Testis (tissue), 5 donors: ENCODE measurements at places on chromosomes 13 and 19.

- no peaks in the 10 kb centered on the region for H3K4me1 ChIP-seq
- no peak overlapping the region for H3K27ac ChIP-seq
- no peaks in the 10 kb centered on the region for H3K27me3 ChIP-seq
- no peak for DNase-seq
Observed at GRCh38 chr13:39688699-39689405, 33.4 kb downstream of the COG6 start.

- no peak overlapping the region for H3K27ac ChIP-seq
- no peaks in the 10 kb centered on the region for H3K27me3 ChIP-seq
- no peak overlapping the region for H3K4me3 ChIP-seq
Observed at GRCh38 chr19:31883296-31883990, 462.0 kb upstream of the ZNF507 start.

DNA sequence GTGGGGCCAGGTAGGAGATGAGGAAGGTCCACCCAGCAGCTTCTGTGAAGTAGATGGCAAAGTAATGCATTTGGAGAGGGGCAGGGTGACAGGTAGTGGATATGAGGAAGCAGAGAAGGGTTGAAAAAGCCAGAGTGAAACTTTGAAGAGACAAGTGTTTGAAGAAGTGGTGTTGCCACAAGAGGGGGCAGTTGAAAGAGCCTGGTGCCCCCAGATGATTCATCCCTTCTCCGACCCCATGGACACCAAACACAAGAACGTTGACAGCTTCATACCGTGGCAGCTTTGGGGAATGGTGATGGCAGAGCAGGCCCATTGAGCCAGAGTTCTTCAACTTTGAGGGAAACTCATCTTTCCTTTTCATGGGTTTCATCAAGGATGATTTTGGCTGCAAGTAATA lies 19.9 kb downstream of the IFNL3 start:
- no peaks in the 10 kb centered on the region for H3K36me3 ChIP-seq
- DNase-seq: no peak
- no peak overlapping the region for H3K4me3 ChIP-seq
- no peak overlapping the region for H3K27ac ChIP-seq

GRCh38 chr13:81762449-81762848 lies 1421.5 kb upstream of the SPRY2 start:
- DNase-seq: no peak
- no peaks in the 10 kb centered on the region for H3K27me3 ChIP-seq
- H3K4me1 ChIP-seq: no peaks in the 10 kb centered on the region
- no peak overlapping the region for H3K27ac ChIP-seq
- no peaks in the 10 kb centered on the region for H3K36me3 ChIP-seq

GRCh38 chr19:42108527-42109389 lies 23.5 kb downstream of the POU2F2 start:
- no peak overlapping the region for H3K27ac ChIP-seq

DNA sequence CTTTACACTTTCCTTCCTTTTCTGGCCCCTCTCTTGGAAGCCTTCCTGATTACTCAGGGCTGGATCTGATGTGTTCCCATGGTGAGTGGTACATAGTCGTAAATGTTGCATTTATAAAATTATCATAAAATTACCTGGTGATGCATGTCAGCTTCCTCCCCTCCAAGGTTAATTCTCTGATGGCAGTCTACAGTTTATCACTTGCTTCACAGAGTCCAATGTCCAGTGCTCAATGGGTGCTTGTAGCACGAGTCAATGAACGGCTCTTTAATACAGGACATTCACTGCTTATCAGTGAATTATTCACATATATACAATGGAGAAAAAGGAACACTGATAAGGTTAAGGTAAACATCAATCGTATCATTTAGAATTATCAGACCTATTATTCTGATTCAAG lies 27.0 kb upstream of the OXGR1 start:
- no peak for DNase-seq
- H3K27me3 ChIP-seq: no peaks in the 10 kb centered on the region
- H3K27ac ChIP-seq: no peak overlapping the region
- no peaks in the 10 kb centered on the region for H3K36me3 ChIP-seq

GRCh38 chr13:113545455-113545930 lies 39.1 kb upstream of the TFDP1 start:
- H3K4me1 ChIP-seq: peaks cover 18% of the 10 kb centered on the region
- H3K36me3 ChIP-seq: no peaks in the 10 kb centered on the region
- no peak overlapping the region for H3K4me3 ChIP-seq

DNA sequence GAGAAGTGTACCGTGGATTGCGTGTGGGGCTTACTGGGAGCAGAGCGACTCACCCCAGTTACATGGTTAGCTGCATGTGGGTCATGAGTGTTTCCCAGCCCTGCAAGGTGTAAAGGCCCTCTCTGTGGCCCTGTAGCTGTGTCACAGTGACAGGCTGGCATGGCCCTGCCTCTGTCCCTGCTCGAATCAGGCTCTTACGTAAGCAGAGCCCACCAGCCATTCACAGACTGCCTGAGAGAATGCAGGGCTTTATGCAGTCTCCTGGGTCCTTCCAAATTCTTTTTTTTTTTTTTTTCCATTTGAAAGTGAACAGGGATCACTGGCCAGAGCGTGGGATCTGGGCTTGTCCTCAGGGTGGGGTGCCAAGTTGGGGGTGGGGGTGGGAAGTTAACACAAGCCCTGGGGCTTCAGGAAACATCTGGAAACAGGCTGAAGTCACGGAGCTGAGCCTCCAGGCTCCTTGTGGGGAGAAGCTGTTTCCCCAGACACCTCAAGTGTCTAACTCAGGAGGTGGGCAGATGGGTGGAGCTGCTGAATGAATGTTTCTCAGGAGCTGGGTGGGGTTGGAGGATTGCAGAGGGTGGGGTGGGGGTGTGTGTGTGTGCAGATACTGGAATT lies 13.4 kb downstream of the TECR start:
- no peak overlapping the region for H3K4me3 ChIP-seq
- no peaks in the 10 kb centered on the region for H3K36me3 ChIP-seq
- H3K27me3 ChIP-seq: no peaks in the 10 kb centered on the region
- peaks cover 3% of the 10 kb centered on the region for H3K4me1 ChIP-seq
- DNase-seq: no peak
- no peak overlapping the region for H3K27ac ChIP-seq

- H3K36me3 ChIP-seq: no peaks in the 10 kb centered on the region
- DNase-seq: peak; percentile 65
- peaks cover 23% of the 10 kb centered on the region for H3K4me1 ChIP-seq
Observed at GRCh38 chr13:30932481-30933353, at the start of gene TEX26. Gene TEX26, plus strand, starts transcription at chr13:30932656. Its CDS starts 60 bp downstream, at chr13:30932716.

DNA sequence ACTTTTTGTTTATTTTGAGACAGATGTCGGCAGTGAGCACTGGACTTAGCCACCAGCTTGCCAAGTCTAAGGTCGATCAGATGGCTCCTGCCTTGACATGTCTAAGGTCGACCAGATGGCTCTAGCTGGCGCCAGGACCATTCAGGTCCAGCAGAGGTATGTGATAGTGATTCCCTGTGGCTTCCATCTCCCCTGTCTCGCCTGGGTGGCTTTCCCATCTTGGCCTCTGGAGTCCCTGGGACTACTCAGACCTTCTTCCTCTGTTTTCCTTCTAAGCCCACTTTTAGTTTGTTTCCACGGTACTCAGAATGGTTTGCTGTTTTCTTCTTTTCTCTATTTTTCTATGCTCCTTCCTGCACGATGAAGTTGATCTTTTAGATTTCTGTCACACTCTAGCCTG lies 1435.7 kb downstream of the UQCRFS1 start:
- no peak overlapping the region for H3K27ac ChIP-seq
- H3K36me3 ChIP-seq: no peaks in the 10 kb centered on the region
- no peak for DNase-seq
- no peaks in the 10 kb centered on the region for H3K4me1 ChIP-seq
- H3K27me3 ChIP-seq: no peaks in the 10 kb centered on the region

GRCh38 chr19:29211562-29212355 lies 1.2 kb downstream of the UQCRFS1 start:
- peak overlapping the region; percentile 97 for H3K27ac ChIP-seq
- no peaks in the 10 kb centered on the region for H3K36me3 ChIP-seq

DNA sequence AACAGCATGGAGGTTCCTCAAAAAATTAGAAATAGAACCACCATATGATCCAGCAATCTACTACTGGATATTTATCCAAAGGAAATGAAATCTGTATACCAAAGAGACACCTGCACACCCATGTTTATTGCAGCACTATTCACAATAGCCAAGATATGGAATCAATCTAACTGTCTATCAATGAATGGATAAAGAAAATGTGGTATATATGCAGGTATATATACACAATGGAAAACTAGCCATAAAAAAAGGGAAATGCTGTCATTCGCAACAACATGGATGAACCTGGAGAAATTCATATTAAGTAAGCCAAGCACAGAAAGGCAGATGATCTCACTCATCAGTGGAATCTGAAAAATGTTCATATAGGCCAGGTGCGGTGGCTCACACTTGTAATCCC lies 2.5 kb downstream of the ZNF780B start:
- peaks cover 6% of the 10 kb centered on the region for H3K4me1 ChIP-seq
- DNase-seq: no peak
- no peak overlapping the region for H3K27ac ChIP-seq
- H3K27me3 ChIP-seq: no peaks in the 10 kb centered on the region
- H3K4me3 ChIP-seq: no peak overlapping the region

GRCh38 chr13:63161219-63161618 lies 1745.6 kb upstream of the PCDH20 start:
- no peak for DNase-seq
- H3K27ac ChIP-seq: no peak overlapping the region
- H3K4me1 ChIP-seq: no peaks in the 10 kb centered on the region
- H3K27me3 ChIP-seq: no peaks in the 10 kb centered on the region
- no peaks in the 10 kb centered on the region for H3K36me3 ChIP-seq
- H3K4me3 ChIP-seq: no peak overlapping the region

DNA sequence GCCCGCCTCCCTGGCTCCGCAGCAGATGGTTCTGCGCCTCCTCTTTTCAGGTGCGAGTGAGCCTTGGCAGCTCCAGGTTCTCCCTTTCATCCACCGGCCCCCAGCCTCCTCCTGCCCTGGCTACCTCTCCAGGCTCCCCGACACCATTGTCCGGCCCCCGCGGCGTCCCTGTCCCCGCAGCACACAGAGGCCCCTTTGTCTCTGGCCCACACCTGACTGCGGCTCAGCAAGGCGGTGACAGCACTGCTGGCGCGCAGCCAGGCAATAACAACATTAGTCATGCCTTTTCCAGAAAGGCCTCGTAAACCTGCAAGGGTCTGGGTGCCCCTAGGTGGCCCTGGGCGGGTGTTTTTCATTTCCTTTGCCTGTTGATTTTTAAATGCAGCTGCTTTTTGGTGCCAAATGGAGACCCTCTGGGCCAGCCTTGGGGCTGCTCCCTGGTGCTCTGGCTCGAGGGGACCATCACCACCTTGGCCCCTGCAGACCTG lies 73.2 kb upstream of the MEDAG start:
- peaks cover 34% of the 10 kb centered on the region for H3K4me1 ChIP-seq
- DNase-seq: peak; percentile 85
- H3K27me3 ChIP-seq: no peaks in the 10 kb centered on the region
- peak overlapping the region; percentile 57 for H3K27ac ChIP-seq
- H3K4me3 ChIP-seq: no peak overlapping the region
- H3K36me3 ChIP-seq: no peaks in the 10 kb centered on the region

- H3K36me3 ChIP-seq: no peaks in the 10 kb centered on the region
- H3K27ac ChIP-seq: peak overlapping the region; percentile 86
- H3K4me1 ChIP-seq: peaks cover 3% of the 10 kb centered on the region
- no peaks in the 10 kb centered on the region for H3K27me3 ChIP-seq
- H3K4me3 ChIP-seq: peak overlapping the region; percentile 79
Observed at GRCh38 chr19:36215276-36216123, 594 bp downstream of the ZNF146 start.

DNA sequence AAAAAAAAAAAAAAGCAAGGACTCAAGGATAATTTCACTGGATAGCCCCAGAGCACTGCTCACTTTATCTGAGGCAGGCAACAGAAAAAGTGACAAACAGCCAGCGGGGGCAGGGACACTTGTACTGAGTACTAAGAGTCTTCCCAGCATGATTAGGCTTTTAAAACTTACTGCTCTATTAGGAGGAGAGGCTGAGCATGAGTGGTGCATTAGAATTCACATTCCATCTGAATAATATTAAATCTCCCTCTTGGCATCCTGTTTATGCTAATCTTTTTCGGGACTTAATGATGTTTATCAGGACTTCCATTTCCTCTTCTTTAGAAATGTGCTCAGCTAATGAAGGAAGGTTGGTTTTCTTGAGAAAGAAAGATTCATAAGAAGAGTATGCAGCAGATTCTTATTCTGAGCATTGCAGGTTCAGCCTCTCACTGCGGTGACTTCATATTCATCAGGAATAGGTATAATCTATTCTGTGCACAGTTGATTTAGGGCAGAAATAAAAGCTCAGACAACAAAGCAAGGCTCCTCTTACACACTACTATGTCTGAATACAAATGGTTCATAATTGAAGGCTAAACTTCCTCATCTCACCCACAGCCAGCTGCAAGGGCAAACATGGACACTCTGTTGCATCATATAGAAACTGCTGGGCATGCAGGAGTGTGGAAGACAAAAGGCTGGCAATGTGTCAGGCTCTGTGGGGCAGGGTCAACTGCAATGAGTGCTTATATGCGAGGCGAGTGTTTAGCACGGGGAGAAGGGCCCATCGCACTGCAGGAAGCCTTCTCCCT lies 107.0 kb downstream of the KL start:
- no peak overlapping the region for H3K4me3 ChIP-seq
- no peaks in the 10 kb centered on the region for H3K27me3 ChIP-seq
- peak; percentile 49 for DNase-seq
- H3K4me1 ChIP-seq: peaks cover 37% of the 10 kb centered on the region
- H3K36me3 ChIP-seq: no peaks in the 10 kb centered on the region
